Left hindlimb (tissue), 1 donor: ENCODE measurements at places on chromosomes 12 and 14.

GRCh38 chr12:84596266-84596665 lies 316.3 kb downstream of the SLC6A15 start:
- no peak for DNase-seq

- DNase-seq = no peak
Observed at GRCh38 chr14:91231446-91231845, 13.1 kb downstream of the GPR68 start.

GRCh38 chr14:59091976-59092375 lies 96.5 kb upstream of the DAAM1 start:
- DNase-seq = no peak

- DNase-seq = no peak
Observed at GRCh38 chr14:64844272-64844671, 35.4 kb downstream of the SPTB start.

DNA sequence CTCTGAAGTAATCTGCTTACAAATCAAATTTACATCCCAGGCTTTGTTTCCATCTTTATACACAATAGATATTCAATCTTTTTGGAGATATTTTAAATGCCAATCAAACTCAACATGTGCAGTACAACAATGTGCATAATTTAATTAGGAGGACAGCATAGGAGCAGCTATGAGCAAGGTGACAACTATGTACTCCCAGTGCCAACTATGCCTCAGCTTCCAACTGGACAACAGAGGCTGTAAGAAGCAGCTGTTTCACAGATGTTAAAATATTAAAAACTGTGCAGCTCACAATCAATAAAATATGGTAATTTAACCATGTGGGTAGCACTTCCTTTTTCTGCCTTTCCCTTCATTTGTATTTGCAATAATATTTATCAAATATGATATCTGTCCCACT lies 99.9 kb downstream of the ST8SIA1 start:
- no peak for DNase-seq

GRCh38 chr12:18810537-18811253 lies 72.8 kb downstream of the CAPZA3 start:
- no peak for DNase-seq

GRCh38 chr12:39610436-39611025 lies 9.1 kb downstream of the ABCD2 start:
- no peak for DNase-seq

DNA sequence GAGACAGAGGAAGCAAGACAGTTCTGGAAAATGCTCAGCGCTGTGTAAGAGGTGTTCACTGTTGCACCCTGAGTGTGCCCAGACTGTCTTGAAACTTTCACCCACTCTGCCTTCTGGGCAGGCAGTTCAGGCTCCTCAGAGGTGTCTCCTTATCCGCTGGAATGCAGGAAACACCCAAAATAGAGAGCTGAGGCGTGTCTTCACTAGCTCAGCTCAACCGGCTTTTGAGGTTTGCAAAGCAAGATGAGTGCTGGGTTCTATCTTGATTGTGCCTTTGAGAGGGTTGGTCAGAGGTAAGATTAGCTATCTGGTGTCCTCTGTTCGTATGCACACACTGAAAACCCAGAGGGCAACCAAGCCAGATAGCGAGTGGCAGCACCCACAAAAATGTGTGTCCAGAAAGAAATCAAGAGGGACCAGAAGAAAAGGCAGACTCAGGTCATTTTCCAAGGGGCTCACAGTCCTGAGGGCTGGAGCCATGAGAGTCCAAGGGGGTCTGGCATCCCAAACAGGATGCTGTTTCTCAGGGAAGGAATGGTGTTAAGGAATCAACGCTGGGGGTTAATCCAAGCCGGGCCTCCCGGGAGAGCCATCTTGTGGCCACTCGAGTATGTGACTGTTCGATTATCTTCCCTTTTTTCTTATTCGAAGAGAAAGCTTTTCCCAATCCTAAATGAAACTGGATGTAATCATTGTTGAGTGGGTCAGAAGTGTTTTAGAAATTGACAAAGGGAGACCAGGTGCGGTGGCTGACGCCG lies 47.1 kb downstream of the TBX3 start:
- no peak for DNase-seq

GRCh38 chr14:53218161-53218560 lies 65.0 kb upstream of the DDHD1 start:
- DNase-seq = no peak

DNA sequence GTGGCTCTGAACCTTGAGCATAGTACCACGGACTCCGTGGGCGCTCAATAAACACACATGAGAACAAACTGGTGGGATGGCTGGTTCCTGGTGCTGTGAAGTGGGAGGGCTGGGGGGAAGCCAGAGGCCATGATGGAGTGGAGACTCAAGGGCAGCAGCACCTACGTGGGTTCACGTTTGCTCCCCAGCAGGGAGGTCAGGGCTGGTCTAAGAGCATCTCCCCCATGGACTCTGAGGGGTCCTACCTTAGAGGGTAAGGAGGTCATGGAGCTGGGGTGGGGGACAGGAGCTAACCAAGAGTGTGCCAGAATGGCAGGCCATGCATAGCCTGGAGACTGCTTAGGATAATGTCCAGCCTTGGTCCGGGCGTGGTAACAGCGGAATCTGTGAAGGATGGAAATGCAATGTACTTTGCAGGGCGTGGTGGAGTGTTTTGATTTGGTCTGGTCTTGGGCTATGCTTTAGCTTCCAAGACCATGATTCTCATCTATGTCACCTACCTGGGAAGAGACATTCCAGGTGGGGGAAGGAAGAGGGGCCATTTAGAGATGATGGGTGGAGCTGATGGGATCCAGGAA lies 103.0 kb downstream of the PRMT8 start:
- DNase-seq = no peak

GRCh38 chr12:4910502-4911315 lies 1.0 kb downstream of the KCNA1 start:
- DNase-seq = no peak

DNA sequence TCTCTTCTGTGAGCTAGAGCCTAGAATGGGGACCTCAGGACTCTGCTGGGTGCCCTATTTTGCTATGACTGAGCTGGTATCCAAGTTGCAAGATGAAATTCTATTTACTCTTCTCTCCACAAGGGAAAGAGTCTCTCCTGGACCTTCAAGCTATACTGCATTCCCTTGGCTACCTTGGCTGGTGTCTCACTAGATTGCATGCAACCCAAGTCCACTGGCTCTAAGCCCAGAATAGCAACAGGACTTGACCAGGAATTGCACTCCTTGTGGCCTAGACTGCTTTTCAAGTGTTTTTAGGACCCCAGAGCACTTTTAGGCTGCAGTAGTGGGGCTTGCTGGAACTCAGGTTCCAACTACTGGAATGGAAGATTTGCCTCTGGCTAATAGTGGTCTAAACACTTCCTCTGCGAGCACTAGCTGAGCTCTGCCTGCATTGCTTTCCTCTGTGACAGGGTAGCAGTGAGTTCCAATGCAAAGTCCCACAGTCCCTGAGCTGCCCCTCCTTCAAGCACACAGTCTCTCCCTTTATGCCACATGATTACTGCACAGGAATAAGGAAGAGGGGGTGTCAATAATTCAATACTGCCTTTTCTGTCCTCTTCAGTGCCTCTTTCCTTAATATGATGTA lies 1009.1 kb upstream of the FLRT2 start:
- DNase-seq = no peak

- no peak for DNase-seq
Observed at GRCh38 chr12:57133013-57133569, 4.8 kb downstream of the LRP1 start.

GRCh38 chr12:67534681-67535080 lies 113.9 kb upstream of the DYRK2 start:
- peak; percentile 48 for DNase-seq

DNA sequence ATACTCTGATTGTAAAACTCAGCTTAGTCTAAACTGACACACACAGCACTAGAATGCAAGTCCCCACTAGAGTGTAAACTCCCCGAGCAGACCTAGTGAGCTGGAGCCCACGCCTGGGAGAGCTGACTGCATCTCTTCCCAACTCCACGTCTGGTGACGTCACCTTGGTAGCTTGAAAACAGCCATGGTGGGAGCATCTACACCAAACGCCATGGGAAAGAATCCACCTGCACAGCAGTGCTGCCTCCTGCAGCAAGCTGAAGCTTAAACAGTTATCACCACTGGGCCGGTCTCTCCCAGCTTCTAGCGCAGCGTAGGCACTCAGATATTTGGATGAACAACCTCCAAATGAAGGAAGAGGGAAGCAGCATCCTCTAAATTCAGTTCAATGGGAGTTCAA lies 4.3 kb upstream of the PAPLN start:
- DNase-seq = no peak
